ENCODE measurements at places on chromosomes 2 and 18. TPM values are rescaled to one million over a fixed set of nuclear protein-coding genes. Genes with fewer than 3 reads are reported as not detected.

TBR1 gene
- not detected for polyA plus RNA-seq

TTC21B gene
- 2.7 TPM for polyA plus RNA-seq

MTCL1 gene
- 6.9 TPM for polyA plus RNA-seq

ALK gene
- polyA plus RNA-seq, result not detected

PAX8 gene
- polyA plus RNA-seq, result 5.7 TPM

DNA sequence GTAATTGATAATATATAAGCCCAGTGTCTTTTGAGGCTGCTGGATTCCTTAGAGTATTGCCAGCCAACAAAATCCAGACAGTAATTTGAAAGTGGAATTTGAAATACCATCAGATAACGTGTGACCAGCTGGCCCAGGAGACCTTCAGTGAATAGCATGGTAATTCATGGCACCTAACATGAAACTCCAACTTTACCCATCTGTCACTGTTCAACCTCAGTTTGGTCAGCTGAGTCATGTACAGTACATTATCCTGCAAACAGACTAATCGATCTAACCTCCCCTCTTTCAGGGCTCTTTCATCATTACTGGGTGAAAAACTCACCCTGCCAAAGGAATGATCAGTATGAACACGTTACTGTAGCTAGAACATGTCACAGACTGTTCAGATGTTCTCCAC lies 230.6 kb downstream of the DOK6 start:
- peak; percentile 51 for DNase-seq

GRCh38 chr2:141707486-141707885 lies 423.3 kb downstream of the LRP1B start:
- DNase-seq, result no peak

GRCh38 chr18:75880925-75881504 lies 453.5 kb upstream of the SMIM21 start:
- DNase-seq, result no peak

- DNase-seq, result no peak
Observed at GRCh38 chr18:42351455-42351854, 396.4 kb downstream of the PIK3C3 start.

- DNase-seq, result no peak
Observed at GRCh38 chr2:82224301-82224940, 1919.9 kb upstream of the LRRTM1 start.

Measured in foreskin keratinocyte (primary cell).